ENCODE measurements at places on chromosomes 5 and 9. TPM values are rescaled to one million over a fixed set of nuclear protein-coding genes. Genes with fewer than 3 reads are reported as not detected.
A peak's percentile ranks its signal among the peaks of the same experiment; 100 is the strongest.

DNA sequence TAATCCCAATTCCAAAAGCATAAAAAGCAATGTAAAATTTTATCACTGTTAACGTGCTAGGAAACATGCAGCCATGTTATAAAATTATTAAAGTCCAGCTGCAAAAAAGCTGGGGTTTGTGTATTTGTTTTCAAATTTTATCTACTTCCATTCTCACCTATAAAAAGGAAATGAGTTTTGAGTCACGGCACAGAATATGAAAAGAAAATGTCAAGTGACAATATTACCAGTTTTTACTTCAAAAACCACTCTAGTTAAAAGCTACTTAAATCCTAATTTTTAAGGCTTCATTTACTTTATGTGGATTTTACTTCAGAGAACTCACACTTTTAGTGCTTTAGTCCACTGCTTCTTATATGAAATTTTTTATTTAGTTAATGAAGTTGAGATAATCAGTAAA, 72.7 kb upstream of the IFNE start:
- H3K27ac ChIP-seq = no peak overlapping the region
- no peaks in the 10 kb centered on the region for H3K27me3 ChIP-seq
- H3K4me1 ChIP-seq = peaks cover 4% of the 10 kb centered on the region
- H3K4me3 ChIP-seq = no peak overlapping the region
- DNase-seq = no peak

GRCh38 chr9:27519466-27520465, 4.3 kb upstream of the IFNK start:
- H3K27me3 ChIP-seq = no peaks in the 10 kb centered on the region
- H3K36me3 ChIP-seq = no peaks in the 10 kb centered on the region
- no peak overlapping the region for H3K4me3 ChIP-seq
- no peak for DNase-seq
- peaks cover 8% of the 10 kb centered on the region for H3K4me1 ChIP-seq
- no peak overlapping the region for H3K27ac ChIP-seq

DNA sequence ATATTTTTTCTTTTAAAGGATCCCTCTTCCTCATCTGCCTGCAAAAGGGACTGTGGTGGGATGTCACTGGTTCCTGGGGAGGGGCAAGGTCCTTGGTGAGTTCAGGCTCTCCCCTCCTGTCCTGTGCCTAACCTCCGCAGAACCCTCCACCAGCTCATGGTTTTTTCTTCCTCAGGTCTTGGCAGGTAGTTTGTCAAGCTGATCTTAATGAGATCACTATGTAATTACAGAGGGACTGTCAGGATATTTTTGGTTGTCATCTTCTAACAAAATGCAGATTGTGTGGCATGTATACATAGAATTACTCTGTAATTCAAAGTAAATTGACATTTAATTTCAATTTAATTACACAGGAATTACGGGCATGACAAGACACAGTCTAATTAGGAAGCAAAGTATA, 150.3 kb upstream of the SEMA6A start:
- H3K36me3 ChIP-seq = no peaks in the 10 kb centered on the region
- H3K4me3 ChIP-seq = no peak overlapping the region
- no peak for DNase-seq
- no peak overlapping the region for H3K27ac ChIP-seq
- no peaks in the 10 kb centered on the region for H3K27me3 ChIP-seq

DNA sequence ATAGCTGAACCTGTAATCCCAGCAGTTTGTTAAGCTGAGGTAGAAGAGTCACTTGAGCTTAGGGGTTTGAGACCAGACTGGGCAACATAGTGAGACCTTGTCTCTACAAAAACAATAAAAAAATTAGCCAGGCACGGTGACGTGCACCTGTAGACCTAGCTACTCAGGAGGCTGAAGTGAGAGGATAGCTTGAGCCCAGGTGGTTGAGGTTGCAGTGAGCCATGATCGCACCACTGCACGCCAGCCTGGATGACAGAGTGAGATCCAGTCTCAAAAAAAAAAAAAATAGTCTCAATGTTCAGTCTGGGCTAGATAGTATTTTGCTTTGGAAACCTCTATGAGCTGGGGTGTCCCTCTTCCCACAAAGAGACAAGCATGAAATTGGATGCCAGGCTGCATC, 51.9 kb upstream of the IQGAP2 start:
- H3K27me3 ChIP-seq = no peaks in the 10 kb centered on the region
- no peak overlapping the region for H3K27ac ChIP-seq
- no peaks in the 10 kb centered on the region for H3K36me3 ChIP-seq

Gene PRELID2
- 29.2 TPM for total RNA-seq

GRCh38 chr5:27769748-27770402, 731.5 kb upstream of the CDH9 start:
- H3K4me3 ChIP-seq = no peak overlapping the region
- no peak overlapping the region for H3K27ac ChIP-seq
- DNase-seq = no peak
- no peaks in the 10 kb centered on the region for H3K4me1 ChIP-seq

DNA sequence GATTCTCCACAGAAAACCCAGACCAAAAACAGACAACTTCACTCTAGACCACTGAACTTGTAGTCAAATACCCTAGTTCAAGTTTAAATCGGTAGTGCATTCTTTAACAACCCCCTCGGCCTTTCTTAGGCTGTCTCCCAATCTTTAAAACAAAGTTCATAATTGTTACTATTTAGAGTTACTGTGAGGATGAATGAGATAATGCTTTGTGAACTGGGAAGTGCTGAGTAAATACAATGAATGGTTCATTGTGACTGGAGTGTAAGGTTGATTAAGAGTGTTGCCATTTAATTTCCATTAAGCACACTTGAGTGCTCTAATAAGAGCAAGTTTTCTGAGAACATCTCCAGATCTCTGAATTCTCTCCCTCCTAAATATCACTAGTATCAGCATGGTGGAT, 228.8 kb upstream of the PIK3R1 start:
- no peaks in the 10 kb centered on the region for H3K4me1 ChIP-seq
- no peaks in the 10 kb centered on the region for H3K36me3 ChIP-seq
- H3K27me3 ChIP-seq = no peaks in the 10 kb centered on the region
- H3K4me3 ChIP-seq = no peak overlapping the region
- no peak for DNase-seq
- H3K27ac ChIP-seq = no peak overlapping the region

DNA sequence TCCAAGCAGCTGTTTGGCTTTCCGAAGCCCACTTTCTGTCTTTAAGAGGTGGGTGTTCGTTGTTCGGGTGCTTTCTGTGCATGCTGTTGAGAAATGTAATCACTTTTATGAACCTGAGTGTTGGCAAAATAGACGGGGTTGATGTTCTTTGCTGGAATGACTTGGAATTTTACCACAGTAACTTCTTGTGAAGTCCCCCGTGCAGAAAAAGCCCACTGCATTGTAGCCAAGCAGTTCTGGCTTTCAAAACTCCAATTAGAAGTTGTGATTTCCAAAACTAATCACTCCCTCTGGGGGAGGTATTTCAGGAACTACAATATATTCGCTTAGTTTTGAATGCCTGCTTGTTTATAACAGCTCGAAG, 111.1 kb downstream of the PAM start:
- peak overlapping the region; percentile 91 for H3K27ac ChIP-seq
- H3K4me3 ChIP-seq = peak overlapping the region; percentile 62
- DNase-seq = no peak
- H3K36me3 ChIP-seq = no peaks in the 10 kb centered on the region
- no peaks in the 10 kb centered on the region for H3K4me1 ChIP-seq

All from ovary (tissue), 10 donors.